ENCODE measurements at places on chromosomes 2 and 18.

GRCh38 chr2:98928242-98928641, 7.8 kb downstream of the CRACDL start:
- no peak for DNase-seq

GRCh38 chr18:63299837-63300745, 19.5 kb downstream of the BCL2 start:
- DNase-seq = no peak

- DNase-seq = no peak
These were observed 32.4 kb downstream of the ASB1 start for GRCh38 chr2:238459081-238459629.

DNA sequence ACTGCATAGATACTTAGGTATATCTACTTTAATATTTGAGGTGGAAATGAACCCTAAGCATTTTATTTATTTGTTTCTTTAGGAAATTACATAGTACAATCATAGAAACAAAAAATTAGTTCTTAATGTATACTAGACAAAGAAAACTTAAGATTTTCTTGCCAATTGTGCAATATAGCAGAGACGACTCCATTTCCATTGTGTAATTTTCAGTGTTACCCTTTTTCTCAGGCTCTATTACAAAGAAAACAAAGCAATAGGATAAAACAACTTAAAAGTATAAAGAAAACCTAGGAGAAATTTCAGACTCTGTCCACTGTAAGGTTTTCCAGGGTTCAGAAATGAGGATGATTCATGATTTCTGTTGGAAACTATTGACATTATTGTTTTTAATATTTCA, 89.0 kb upstream of the SERTAD2 start:
- DNase-seq = no peak

DNA sequence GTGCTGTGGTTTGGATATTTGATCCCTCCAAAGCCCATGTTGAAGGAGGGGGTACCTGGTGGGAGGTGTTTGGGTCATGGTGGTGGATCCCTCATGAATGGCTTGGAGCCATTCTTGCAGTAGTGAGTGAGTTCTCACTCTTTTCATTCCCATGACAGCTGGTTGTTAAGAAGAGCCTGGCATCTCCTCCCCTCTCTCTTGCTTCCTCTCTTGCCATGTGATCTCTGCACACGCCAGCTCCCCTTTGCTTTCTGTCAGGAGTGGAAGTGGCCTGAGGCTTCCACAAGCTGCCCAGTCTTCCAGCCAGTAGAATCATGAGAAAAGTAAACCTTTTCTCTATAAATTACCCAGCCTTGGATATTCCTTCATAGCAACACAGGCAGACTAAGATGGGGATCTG, 8.6 kb downstream of the ADD2 start:
- DNase-seq = no peak

- DNase-seq = no peak
These were observed 6.5 kb downstream of the PLEK start for GRCh38 chr2:68371581-68371980.

Measured in smooth muscle cell of the brain vasculature (primary cell).